HAP-1 (cell line): ENCODE measurements at places on chromosomes 1 and 21.

DNA sequence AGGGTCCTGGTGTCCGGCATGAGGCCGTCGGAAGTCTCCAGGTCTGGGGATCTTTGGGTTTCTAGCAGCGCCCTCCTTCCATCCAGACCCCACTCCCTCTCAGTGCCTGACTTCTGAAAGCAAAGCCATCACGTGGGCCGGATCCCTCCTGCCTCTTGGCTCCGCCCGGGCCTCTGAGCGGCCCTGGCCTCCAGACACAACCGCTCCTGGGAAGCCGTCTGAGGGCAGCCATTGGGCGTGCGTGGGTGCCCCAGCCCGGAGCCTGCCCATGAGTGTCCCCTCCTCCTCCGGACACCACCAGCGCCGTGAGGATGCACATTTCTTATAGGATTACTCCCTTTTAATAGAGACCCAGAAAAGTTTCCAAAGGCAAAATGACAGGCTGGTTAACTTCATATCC lies 137.0 kb upstream of the ARHGEF16 start:
- no peak for DNase-seq

DNA sequence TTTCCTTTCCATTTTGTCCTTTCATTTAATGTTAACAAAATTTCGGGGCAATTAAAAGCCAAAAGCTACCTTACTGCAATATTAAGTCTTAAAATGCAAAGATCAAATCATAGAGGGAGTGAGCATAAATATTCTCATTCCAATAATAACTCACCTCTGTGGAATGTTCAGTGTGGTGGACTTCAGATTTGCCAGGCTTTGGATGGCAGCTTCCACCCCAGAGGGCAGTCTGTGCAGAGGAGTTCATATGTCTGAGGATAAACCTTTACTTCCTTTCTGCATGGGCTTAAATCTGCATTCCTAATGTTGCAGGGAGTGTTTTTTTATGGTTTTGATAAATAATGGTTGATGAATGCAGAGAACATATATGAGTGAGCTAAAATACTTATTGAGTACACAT lies 16.3 kb downstream of the KIAA0040 start:
- no peak for DNase-seq

GRCh38 chr1:19710825-19711611 lies 46.3 kb downstream of the HTR6 start:
- DNase-seq: no peak

DNA sequence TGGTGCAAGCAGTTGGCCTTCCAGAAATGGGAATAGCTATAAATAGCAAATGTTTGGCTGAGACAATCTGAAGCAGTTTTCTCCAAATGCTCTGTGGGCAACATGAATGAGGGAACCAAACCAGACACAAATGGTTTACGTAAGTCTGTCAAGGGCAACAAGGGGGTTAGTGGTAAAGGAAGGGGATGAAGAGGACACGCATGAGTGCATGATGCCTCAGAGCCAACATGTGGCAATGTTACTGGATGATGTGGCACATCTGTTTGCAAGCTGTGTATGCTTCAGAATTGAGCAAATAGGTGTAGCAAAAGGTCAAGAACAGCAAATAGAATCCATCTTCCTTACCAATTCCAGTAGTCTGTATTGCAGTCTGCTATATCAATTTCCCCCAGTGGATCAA lies 76.3 kb upstream of the LMO4 start:
- DNase-seq: no peak

GRCh38 chr1:104874044-104874443 lies 1124.3 kb downstream of the AMY1C start:
- DNase-seq: no peak

- DNase-seq: no peak
Observed at GRCh38 chr1:169762699-169763098, 28.8 kb upstream of the SELE start.

GRCh38 chr1:205037539-205037938 lies 5.5 kb upstream of the CNTN2 start:
- no peak for DNase-seq
